Stimulated activated CD4-positive, alpha-beta T cell treated with anti-CD3 and anti-CD28 coated beads, Interleukin-4, amount 100 ng/mL, for 48 hours (primary cell): ENCODE measurements at places on chromosomes 13 and 19.

GRCh38 chr13:24675806-24676570 is 4.2 kb upstream of the ATP12A start:
- DNase-seq, result no peak

GRCh38 chr13:102347490-102347889 is 54.4 kb downstream of the FGF14 start:
- DNase-seq, result no peak

- DNase-seq, result no peak
Observed at GRCh38 chr19:28309070-28309469, 903.9 kb downstream of the UQCRFS1 start.

DNA sequence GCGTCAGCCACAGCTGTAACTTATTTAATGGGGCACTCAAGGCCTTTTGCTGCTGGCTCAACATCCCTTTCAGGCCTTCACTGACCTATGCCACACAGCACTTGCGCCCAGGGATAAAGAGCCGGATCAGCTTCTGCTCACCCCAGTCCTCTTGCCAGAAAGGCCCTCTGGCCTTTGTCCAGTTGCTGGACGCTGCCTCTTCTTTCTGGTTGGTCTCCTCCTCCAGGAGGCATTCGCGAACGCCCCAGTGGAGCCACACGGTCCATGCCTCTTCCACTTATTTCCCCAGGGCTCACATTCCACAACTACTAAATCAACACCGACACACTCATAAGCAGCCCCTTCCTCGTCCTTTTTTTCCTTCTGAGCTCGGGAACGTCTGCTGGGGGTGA is 3.7 kb upstream of the ZNF329 start:
- DNase-seq, result no peak

- DNase-seq, result no peak
Observed at GRCh38 chr19:4266253-4267000, 12.6 kb upstream of the SHD start.

- DNase-seq, result no peak
Observed at GRCh38 chr13:98110749-98111148, 32.1 kb upstream of the FARP1 start.

DNA sequence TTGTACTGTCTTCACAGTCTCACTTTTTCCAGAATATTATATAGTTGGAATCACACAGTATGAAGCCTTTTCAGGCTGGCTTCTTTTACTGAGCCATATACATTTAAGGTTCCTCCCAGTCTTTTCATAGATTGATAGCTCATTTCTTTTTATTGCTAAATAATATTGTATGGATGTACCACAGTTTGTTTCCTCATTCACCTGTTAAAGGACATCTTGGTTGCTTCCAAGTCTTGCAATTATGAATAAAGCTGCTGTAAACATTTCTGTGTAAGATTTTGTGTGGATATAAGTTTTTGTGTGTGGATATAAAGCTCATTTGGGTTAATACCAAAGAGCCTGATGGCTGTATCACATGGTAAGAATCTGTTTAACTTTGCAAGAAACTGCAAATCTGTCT is 24.5 kb upstream of the CYP2A7 start:
- DNase-seq, result no peak
